ENCODE measurements at places on chromosomes 5 and 9.

DNA sequence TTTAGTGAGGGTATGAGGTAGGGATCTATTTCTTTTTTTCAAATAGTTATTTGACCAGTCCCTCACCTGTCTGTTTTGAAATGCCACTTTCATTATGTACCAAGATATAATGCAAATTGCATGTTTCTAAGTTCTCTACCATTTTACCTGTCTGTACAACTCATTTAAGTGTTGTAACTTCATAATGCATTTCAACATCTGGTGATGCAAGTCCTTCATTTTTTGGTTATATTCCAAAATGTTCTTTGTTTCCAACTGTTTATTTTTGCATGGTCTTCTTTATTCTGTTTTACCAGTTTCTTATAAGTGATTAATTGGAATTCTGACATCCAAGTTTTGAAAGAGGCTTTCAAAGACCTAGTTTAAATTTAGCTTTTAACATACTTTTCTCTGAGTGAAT, 26.8 kb downstream of the TDRD7 start:
- DNase-seq, result no peak

DNA sequence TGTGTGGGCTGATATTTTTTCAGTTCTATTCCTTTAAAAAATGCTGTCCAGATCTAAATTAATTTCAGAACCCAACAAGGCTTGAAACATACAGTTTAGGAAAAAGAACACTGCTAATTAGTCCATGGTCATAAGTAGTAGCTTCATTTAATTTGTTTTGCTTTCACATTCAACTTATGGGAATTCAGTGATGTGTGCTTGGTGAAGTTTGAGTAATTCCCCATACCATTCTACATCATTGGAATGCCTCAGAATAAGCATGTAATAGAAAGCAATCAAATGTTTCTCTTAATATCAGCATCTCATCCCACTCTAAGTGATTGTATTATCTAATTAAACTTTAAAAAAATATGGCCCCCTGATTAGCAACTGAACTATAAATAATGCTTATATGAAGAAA, 2.7 kb downstream of the CNTLN start:
- DNase-seq, result no peak

DNA sequence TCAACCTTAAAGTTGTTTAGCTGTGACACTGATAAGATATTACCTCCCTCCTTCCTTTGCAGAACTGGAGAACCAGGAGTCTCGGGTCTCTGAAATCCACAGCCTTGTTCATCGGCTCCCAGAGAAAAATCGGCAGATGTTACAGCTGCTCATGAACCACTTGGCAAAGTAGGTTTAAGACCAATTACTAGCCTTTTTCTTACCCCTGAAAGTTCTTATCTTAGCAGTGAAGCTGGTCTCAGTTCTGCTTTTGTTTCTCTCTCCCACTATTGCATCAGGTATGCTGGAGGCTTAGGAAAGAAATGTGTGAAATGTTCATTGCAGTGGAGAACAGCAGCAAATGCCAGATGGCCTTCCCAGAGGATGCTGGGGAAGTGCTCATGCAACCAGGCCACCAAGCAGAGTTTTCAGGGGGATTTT, 287.4 kb downstream of the ARHGAP26 start:
- no peak for DNase-seq

- no peak for DNase-seq
These were observed 44.9 kb upstream of the ADAMTSL1 start for GRCh38 chr9:18429070-18429469.

GRCh38 chr5:160197341-160198144, 31.8 kb upstream of the FABP6 start:
- DNase-seq, result no peak

DNA sequence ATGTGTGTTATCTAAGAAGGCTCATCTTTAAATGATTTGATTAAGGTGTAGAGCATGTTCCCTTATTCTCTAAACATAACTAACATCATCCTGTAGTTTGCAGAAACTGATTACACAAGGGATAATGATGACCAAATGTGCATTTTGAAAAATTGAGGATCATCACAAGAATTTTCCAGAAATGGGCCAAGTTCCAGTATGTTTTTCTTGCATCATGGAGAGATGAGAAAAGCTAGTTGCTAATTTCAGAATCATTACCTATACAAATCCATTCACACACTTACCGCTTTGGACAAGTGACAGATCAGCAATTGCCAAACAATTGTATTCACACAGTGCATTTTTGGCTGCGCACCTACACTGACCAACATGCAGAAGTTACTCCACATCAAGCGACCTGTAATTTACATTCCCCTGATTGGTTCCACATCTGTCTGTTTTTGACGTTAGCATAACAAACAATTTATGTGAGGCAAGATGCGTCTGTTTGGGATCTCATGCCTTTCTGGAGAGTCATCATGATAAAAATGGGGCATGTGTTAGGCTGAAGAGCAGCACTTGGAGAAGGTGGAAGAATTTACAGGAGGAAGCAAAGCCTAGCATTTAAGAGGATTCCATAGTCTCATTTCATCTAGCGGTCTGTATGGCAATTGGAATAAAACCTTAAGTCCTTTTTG, 2.8 kb upstream of the BNC2 start:
- no peak for DNase-seq

DNA sequence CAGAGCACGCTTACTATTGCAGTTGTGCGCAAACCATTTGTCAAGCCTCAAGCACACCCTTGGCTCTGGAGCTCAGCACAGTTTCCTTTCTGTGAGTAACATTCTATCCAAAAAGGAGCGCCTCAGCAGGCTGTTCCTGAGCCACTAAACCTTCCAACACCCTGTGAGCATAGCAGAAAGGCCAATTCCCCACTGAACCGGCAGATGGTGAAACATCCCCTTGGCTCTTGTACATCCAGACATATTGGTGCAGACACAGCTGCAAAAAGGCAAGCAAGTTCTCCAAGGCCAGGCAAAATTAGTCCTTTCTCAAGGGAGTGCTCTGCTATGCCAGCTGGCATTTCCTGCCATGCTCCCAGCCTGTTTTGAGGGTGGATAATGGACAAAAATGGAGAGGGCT, 44.1 kb upstream of the CEMIP2 start:
- DNase-seq, result no peak

DNA sequence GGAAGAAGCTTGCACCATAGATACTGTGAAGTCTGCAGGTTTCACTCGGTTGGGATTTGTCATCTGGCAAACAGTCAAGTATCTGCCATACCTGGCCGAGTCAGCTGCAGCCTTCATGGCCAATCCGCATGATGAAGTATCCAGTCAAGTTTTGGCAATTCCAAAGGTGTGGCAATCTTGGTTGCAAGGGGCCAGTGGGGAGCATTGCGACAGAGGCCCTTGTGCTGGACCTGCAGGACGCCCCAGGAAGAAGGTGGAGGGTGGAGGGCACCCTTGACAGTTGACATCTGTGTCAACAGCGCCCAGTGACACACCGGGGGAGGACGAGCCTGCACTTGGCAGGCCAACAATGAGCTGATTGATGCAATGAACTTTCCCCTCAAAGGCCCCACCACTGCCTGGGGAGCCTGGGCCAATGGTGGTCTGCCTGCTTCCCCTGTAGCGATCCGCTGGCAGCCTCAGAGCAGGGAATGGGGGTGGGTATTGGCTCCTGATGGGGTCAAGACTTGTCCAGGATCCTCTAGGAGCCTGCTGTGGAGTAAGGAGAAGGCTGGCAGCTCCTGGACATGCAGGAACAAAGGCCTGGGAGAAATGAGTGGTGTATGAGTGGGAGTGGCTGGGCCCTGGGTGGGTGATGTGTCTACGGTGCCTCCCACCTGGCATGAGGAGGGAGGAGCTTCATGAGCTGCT, 122.8 kb upstream of the PITX1 start:
- DNase-seq, result no peak

- no peak for DNase-seq
These were observed 179.6 kb downstream of the GNAQ start for GRCh38 chr9:77851882-77852595.

- no peak for DNase-seq
These were observed 25.0 kb upstream of the SEMA4D start for GRCh38 chr9:89522959-89523285.

DNA sequence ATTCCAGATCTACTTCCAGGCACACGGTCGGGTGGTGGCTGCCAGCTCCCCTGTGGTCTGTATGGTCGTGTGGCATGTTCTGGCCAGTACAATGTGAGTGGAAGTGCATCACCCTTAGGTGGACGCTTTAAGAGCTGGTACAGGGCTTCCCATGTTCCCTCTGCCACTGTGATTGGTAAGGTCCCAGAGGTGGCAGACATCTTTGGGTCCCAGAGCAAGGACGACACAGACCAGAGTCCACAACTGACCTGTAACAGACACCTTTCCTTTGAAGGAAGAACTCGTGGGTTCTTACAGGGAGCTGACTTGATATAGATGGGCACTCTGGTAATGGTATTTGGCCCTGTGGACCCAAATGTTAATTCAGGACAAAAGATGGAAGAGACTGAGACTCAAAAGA, 90.0 kb upstream of the GDNF start:
- DNase-seq, result no peak

GRCh38 chr5:24225051-24225450, 419.7 kb downstream of the CDH10 start:
- no peak for DNase-seq

- no peak for DNase-seq
These were observed 43.9 kb downstream of the MAPKAP1 start for GRCh38 chr9:125663127-125663526.

GRCh38 chr5:148425808-148426207, 42.0 kb downstream of the FBXO38 start:
- DNase-seq, result no peak

DNA sequence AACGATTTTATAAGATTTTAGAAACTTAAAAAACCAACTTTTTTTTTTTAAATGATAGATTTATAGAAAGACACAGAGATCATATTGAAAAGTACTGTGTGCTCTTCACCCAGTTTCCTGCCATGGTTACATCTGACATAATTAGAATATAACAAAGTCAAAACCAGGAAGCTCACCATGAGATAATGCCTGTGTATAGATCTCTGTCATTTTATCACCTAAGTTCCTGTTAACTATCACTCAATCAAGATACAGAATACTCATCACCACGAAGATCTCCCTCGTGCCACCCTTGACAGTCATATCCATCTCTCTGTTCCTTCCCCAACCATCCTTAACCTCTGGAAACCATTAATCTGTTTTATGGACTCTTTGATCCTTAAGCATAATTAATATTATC, 39.1 kb downstream of the POC5 start:
- no peak for DNase-seq

DNA sequence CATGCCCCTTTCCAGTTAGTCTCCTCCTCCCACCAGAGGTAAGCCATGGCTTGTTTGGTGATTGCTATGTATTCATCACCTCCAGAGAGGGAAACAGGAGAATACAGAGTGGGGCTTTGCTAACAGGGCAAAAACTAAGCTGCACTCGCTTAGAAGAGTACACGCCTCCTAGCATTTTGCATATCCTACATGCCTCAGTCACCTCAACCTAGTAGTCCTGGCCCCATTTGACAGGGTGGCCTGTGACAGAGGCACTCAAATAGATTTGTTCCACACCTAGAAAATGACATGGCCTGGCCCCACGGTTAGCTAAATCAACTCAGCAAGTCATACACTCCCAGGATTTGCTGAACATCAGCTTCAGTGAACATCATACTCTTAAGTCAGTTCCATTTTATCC, 90.7 kb downstream of the CYFIP2 start:
- DNase-seq, result no peak
